ENCODE measurements at places on chromosomes 16 and 17.

DNA sequence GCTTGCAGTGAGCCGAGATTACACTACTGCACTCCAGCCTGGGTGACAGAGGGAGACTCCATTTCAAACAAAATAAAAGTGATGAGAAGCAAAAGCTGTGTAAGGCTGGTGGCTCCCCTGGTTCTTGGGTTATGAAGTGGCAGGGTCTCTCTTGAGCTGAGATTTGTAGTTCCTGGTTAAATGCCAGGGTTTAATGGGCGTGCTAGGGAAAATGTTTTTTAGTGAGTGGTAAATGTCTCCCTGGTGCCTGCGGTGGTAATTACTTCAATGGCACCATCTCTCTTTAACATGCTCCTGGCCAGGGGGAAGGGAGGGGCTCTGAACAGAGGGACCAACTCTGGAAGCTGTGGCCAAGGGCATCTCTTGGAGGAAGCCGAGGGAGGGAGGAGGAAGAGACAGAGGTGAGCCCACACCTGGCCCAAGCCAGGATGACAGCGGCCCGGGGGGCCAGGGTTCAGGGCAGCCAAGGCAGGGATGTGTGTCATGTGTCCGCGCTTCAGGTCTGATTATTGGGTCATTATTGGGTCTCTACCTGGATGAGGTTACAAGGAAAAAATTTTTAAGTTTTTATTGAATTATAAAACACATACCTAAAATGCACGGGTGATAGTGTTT lies 17.8 kb upstream of the RPL38 start:
- DNase-seq, result no peak

GRCh38 chr16:74447578-74447977 lies 26.3 kb upstream of the CLEC18B start:
- DNase-seq, result no peak

DNA sequence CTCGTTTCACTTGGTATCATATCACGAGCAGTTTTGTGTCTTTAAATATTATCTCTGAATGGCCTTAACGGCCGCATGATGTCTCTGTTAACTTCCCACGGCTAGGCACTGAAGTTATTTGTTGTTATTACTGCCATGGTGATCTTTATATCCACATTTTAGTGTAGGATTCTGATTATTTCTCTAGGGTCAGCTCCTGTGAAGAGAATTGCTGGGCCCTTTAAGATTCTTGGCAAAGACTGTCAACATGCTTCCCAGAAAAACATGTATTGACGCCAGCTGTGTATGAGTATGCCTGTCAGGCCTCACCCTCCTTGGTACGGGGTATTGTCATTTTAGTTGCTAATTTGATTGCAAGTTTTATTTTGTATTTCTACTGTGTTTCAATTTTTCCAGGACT lies 263.5 kb downstream of the SNX29 start:
- DNase-seq, result no peak

GRCh38 chr17:79644617-79645016 lies 33.8 kb upstream of the RBFOX3 start:
- DNase-seq, result no peak

- DNase-seq, result peak; percentile 70
Observed at GRCh38 chr16:11806721-11807120, 9.7 kb upstream of the ZC3H7A start.

- no peak for DNase-seq
Observed at GRCh38 chr17:80453126-80453997, 23.0 kb downstream of the NPTX1 start.

DNA sequence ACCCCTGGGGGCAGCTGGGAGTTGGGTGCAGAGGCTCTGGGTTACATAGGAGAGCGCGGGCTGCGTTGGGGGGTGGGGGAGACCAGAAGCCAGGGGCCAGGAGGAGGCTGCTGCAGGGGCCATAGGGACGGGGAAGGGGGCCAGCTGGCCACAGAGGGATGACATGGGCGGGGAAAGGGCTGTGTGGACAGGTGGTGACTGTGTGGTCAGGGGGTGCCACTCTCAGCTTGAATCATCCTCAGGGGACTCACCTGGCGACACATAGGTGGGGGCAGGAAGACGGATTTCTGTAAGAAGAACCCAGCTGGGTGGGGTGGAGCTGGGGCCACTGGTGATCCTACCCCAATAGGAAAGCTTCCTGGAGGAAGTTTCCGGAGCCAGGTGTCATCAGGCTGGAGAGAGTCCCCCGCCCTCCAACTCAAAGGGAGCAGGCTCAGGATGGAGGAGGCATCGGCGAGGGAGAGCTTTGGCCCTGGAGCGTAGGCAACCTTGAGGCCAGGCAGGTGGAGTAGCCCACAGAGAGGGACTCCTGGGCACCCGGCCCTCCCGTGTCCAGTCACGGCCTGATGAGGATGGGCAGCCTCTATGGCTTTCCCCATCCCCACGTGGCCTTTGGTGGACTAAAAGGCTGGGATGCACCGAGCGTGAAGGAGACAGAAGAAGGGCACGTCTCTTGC lies 1.2 kb downstream of the TRPV3 start:
- DNase-seq, result no peak

GRCh38 chr16:50530277-50531236 lies 17.6 kb upstream of the NKD1 start:
- no peak for DNase-seq

GRCh38 chr16:4339909-4340308 lies 11.2 kb downstream of the PAM16 start:
- no peak for DNase-seq

- no peak for DNase-seq
Observed at GRCh38 chr17:65099941-65100315, 37.2 kb upstream of the RGS9 start.

DNA sequence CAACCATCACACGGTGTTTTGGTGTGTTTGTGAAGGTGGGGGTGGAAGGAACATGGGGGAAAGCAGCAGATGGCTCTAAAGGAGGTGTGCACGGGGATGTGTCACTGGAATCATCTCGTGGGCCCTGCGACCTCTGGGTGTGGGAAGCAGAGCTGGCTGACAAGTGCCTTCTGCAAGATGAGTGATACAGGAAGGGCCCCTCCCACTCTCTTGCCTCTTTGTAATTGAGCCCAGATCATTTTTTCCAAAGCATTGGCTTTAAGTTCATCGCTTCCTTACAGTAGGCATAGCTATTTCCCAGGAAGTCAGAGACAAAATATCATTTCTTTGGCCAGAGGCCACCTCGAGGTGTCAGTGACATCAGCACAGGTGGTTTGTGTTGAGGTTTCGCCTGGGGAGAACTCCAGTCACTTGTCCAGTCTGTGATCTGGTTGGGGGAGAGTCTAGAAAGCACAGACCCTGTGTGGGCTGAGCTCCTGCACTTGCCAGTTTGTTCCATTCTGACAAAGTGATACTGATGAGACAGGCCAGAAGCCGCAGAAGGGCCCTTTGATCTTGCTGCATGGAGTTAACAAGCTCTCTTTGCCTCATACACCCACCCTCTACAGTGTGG lies 20.6 kb upstream of the SNTB2 start:
- no peak for DNase-seq

GRCh38 chr17:80792373-80792781 lies 199.3 kb upstream of the CHMP6 start:
- no peak for DNase-seq

Data from SK-N-MC (cell line).